HT-29 (cell line): ENCODE measurements at places on chromosomes 6 and 20. TPM values are rescaled to one million over a fixed set of nuclear protein-coding genes. Genes with fewer than 3 reads are reported as not detected.

DNA sequence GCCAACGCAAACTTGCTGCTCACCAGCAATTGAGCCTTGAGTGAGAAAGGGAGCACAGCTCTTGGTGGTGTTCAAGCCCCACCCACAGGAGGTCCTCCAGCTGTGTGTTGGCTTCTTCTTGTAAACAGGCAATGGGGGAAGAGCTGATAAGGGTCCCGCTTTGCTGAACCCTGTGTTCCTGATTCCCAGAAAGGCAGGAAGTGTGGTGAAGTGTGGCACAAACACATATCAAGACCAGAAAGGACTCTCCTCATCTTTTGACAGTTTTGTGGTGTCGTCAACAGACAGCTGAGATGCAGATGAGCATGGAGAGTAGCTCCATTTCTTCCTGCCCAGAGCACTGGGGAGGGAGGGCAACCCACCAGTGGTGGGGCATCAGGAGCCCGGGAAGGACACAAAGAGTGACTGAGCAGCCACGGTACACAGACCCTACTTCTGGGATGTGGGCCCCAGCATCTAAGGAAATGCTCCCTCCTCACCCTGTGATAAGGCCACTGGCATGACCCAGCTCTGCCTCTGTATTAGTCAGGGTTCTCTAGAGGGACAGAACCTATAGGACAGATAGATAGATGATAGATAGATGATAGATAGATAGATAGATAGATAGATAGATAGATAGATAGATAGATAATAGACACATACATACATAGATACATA is 188.9 kb upstream of the TAB2 start:
- DNase-seq = no peak

DNA sequence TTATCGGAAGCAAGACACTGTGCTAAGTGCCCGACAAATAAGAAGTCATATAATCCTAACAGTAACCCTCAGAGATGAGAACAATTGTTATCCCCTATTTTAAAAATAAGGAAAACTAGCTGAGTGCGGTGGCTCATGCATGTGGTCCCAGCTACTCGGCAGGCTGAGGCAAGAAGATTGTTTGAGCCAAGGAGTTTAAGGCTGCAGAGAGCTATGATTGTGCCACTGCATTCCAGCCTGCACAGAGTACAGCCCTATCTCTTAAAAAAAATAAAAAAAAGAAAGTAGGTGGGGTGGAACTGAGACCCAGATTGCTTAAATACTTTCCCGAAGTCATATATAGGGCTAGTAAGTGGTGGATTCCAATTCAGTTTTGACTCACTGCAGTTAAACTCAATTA is 84.7 kb downstream of the UST start:
- no peak for DNase-seq

DNA sequence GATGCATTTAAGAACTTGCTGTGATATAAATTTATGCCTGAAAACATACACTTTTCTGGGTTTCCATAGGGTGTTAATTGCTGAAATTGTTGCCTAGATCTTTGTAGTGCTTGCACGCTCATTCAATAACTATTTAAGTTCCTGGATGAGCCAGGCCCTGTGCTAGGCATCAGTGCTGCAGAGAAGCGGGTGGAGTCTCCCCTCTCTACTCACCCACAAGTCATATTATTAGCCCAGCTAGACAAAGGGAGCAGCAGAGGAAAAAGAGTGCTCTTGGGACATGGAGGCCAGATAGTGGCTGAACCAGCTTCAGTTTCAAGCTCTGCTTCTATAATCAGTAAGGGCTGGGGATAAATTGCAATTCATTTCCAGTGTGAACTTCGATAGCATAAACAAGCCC is 329.1 kb downstream of the TFAP2B start:
- DNase-seq = no peak

DNA sequence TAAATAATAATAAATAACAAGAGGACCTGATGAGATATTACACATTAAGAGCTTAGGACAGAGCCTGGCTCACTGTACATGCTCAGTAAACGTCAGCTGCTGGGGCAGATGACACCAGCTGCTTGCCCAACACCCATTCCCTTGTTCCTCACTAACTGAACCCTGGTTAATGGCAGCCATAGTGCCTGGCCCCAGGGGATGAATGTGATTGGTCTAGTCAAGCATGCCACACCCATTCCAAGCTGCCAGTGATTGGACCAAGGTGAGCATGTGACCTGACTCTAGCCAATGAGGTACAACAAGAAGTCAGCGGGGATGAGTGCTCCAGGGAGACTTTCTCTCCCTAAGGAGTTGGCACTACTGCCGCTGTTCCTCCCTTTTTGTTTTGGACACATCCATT is 85.1 kb upstream of the PTPN1 start:
- DNase-seq = no peak

GRCh38 chr20:49979030-49979832 is 3.5 kb upstream of the SNAI1 start:
- peak; percentile 78 for DNase-seq

DNA sequence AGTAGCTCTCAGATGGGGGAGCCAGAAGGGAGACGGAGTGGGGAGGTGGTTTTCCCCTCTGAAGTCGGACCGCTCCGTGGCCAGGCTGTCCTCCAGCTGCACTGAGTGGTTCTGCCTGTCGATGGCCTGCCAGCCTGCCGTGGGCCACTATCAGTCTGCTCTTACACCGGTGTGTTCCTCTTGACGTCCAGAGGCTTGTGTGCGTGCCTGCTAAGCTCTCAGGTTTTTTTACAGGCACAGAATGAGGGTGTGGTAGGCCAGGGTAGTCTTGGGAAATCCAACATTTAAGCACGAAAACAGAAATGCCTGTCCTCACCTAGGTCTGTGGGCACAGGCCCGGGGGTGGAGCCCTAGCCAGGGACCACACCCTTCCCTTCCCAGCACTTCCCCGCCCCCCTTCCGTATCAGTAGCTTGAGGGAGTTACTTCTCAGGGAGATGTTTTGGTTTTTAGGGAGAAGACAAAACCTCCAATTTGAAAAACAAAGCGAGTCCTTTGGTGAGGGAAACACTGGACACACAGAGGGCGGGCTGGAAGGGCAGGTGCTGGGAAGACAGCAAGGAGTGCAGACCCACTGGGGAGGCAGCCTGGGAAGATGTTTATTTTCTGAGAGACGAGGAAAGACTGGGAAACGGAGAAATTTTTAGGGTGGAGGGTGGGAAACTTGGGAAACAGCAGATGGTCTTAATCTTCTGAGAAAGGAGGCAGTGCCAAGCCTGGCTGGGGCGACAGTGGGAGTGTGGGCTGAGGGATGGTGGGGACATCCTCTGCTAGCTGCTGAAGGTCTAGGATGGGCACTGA is 106.5 kb downstream of the LY86 start:
- DNase-seq = no peak

GRCh38 chr6:69926745-69927144 is 60.4 kb downstream of the COL19A1 start:
- DNase-seq = no peak

Gene CGAS
- total RNA-seq = 20.0 and 21.4 TPM in 2 replicates

Gene NUP43
- 14.0 and 15.0 TPM in 2 replicates for total RNA-seq

Gene KHDC1
- not detected in 2 replicates for total RNA-seq
